CD4-positive, alpha-beta T cell (primary cell): ENCODE measurements at places on chromosomes 2 and 18.

GRCh38 chr18:3578621-3579020 is 128.6 kb downstream of the TGIF1 start:
- no peak for DNase-seq
- H3K4me1 ChIP-seq, result no peaks in the 10 kb centered on the region
- no peaks in the 10 kb centered on the region for H3K36me3 ChIP-seq
- no peak overlapping the region for H3K4me3 ChIP-seq

DNA sequence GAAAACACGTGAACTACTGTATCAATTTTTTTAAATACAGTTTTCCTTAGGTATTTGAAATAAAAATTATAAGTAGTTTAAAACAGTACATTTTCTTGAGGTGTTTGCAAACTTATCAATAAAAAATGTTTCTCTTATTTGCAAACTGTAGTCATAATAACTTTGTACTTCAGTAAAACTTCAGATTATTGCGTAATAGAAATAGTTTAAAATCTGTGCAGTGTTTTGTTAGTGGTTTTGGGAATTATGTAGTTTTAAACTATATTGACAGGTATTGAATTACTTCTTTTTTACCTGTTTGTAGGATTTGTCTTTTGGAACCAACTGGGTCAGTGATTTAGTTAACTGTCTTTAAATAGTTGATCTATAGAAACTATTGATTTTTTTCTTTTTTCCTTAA is 7.3 kb downstream of the NAPG start:
- H3K4me1 ChIP-seq, result peaks cover 15% of the 10 kb centered on the region
- H3K36me3 ChIP-seq, result peaks cover 21% of the 10 kb centered on the region
- no peaks in the 10 kb centered on the region for H3K27me3 ChIP-seq
- no peak for DNase-seq

- no peaks in the 10 kb centered on the region for H3K27me3 ChIP-seq
- no peaks in the 10 kb centered on the region for H3K4me1 ChIP-seq
- no peak overlapping the region for H3K27ac ChIP-seq
- DNase-seq, result no peak
- H3K4me3 ChIP-seq, result no peak overlapping the region
Measured at GRCh38 chr2:180202467-180202951, 195.4 kb upstream of the CWC22 start.

GRCh38 chr18:50117863-50118262 is 77.1 kb downstream of the MYO5B start:
- DNase-seq, result no peak
- H3K4me3 ChIP-seq, result no peak overlapping the region
- no peak overlapping the region for H3K27ac ChIP-seq

DNA sequence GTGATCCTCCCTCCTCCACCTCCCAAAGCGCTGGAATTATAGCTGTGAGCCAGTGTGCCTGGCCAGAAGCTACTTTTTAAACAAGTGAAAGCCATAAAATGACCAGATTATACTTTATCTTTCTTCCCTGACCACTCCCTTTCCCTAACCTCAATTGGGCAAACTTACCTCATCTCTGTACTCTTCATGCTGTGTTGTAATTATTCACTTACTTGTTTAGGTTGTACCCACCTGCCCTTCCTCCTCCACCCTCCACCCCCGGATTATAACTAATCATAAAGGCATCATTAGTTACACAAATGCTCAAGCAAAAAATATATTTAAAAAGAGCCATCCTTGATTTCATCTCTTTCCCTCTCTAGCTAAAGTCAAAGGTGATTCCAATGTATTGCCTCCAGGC is 279.9 kb downstream of the SETBP1 start:
- H3K36me3 ChIP-seq, result no peaks in the 10 kb centered on the region
- H3K27ac ChIP-seq, result no peak overlapping the region
- no peak for DNase-seq
- H3K27me3 ChIP-seq, result no peaks in the 10 kb centered on the region
- H3K4me1 ChIP-seq, result no peaks in the 10 kb centered on the region
- no peak overlapping the region for H3K4me3 ChIP-seq

DNA sequence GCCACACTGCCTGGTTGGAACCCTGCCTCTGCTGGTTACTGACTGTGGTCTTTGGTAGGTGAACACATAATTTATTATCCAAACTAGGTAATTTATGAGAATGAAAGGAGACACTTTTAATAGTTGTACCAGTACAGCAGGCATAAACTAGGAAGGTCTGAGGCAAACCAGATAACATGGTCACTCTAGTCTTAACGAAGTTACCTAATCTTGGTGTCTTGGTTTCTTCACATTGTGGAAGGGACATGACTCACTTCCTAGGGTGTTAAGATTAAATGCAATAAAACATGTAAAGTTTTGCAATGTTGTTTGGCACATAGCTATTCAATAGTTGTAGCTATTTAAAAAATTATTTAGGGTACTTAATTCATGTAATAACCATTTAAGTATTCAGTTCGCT is 23.3 kb downstream of the SPTBN1 start:
- no peaks in the 10 kb centered on the region for H3K4me1 ChIP-seq
- no peak for DNase-seq
- H3K36me3 ChIP-seq, result no peaks in the 10 kb centered on the region
- no peak overlapping the region for H3K4me3 ChIP-seq
- H3K27ac ChIP-seq, result no peak overlapping the region

DNA sequence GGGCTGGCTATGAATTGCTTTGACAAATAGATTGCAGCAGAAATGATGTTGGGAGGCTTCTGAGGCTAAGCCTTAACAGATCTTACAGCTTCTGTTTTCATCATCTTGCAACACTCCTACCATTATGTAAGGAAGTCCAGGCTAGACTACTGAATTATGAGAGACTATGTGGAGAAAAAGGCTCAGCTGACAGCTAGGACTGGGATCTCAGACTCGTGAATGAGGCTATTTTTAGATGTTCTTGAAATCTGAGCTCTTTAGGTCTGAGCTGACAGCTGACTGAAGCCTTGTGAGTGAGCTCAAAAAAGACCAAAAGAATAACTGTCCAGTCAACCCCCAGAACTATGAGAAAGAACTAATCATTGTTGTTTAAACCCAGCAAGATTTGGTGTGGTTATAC is 70.3 kb downstream of the VWC2L start:
- no peaks in the 10 kb centered on the region for H3K27me3 ChIP-seq
- no peak overlapping the region for H3K4me3 ChIP-seq
- no peak for DNase-seq
- no peaks in the 10 kb centered on the region for H3K4me1 ChIP-seq

DNA sequence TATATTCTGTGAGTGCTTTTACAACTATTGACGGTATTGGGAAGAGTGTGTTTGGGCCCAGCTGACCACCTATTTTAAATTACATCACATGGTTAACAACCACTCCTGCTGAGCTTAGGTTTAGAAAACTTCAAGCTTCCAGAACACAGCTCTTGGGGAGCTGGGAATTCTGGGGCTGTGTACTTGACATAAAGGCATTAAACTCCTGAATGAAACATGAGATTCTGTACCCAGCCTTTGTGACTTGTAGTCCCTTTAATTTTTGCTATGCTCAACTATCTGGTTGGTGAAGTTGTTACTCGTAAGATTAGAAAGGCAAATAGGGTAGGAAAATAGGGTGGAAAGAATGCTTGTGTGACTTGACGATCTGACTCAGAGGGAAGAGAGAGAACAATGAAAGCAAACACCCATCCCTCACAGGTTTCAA is 66.9 kb downstream of the LTBP1 start:
- H3K4me3 ChIP-seq, result no peak overlapping the region
- no peak for DNase-seq
- H3K27ac ChIP-seq, result no peak overlapping the region
- no peaks in the 10 kb centered on the region for H3K27me3 ChIP-seq
- H3K4me1 ChIP-seq, result no peaks in the 10 kb centered on the region
- no peaks in the 10 kb centered on the region for H3K36me3 ChIP-seq

GRCh38 chr2:167013227-167013626 is 124.9 kb downstream of the XIRP2 start:
- no peaks in the 10 kb centered on the region for H3K27me3 ChIP-seq
- H3K4me1 ChIP-seq, result no peaks in the 10 kb centered on the region
- no peak for DNase-seq
- no peaks in the 10 kb centered on the region for H3K36me3 ChIP-seq
- H3K4me3 ChIP-seq, result no peak overlapping the region
- H3K27ac ChIP-seq, result no peak overlapping the region

DNA sequence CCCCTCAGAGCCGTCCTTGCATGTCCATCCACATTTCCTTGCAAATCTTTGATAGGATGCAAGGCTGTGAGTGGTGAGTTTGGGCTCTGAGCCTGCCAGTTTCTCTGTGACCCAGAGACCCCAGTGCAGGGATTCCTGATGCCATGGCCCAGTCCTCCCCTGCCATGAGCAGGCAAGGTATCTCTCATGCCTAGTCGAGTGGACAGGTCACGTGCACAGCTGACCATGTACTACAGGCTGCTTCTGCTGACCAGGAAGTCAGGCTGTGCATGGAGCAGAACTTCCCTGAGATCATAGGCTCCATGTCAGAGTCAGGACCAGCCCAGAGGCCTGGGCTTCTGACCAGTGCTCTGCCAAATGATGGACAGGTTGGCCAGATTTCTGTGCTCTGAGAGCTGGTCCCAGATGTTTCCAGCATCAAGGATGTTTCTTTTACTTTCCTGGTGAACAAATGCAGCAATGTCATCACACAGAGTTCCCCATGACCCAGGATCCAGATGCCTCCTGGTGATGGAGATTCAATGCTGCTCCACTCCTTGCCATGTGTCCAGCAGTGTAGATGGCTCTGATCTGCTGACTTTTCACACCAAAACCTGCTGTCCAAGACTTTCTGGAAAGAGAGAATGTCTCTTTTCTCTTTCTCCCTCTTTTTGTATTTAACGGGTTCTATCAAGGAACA is 321.6 kb upstream of the HS6ST1 start:
- DNase-seq, result no peak
- H3K36me3 ChIP-seq, result no peaks in the 10 kb centered on the region
- H3K27ac ChIP-seq, result no peak overlapping the region
- H3K4me1 ChIP-seq, result no peaks in the 10 kb centered on the region

DNA sequence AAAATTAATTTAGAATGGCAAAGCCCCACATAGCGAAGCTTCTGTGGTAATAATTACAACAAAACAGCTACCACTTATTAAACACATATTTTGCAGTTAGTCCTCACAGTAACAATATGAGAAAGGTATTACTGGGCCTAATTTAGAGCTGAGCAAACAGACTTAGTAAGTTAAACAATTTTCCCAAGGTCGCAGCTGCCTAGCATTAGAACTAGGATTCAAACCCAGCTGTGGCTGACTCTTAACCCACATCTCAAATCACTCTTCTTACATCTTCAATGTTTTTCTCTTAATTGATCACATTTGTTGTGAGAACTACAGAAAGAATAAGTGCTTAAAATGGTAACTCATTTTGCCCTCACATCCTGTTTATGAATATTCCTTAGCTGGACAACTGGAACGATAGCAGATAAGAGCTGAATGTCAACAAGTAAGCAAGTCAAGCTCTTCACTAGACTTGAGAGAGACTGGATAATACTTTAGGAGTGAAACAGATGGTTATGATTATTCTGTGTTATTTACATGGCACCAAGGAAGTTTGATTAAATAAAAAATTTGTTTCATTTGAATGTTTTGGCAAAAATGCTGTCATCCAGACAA is 59.4 kb upstream of the TMEM17 start:
- DNase-seq, result no peak
- no peak overlapping the region for H3K27ac ChIP-seq
- H3K4me3 ChIP-seq, result no peak overlapping the region
- H3K36me3 ChIP-seq, result no peaks in the 10 kb centered on the region
- H3K27me3 ChIP-seq, result peaks cover 2% of the 10 kb centered on the region

DNA sequence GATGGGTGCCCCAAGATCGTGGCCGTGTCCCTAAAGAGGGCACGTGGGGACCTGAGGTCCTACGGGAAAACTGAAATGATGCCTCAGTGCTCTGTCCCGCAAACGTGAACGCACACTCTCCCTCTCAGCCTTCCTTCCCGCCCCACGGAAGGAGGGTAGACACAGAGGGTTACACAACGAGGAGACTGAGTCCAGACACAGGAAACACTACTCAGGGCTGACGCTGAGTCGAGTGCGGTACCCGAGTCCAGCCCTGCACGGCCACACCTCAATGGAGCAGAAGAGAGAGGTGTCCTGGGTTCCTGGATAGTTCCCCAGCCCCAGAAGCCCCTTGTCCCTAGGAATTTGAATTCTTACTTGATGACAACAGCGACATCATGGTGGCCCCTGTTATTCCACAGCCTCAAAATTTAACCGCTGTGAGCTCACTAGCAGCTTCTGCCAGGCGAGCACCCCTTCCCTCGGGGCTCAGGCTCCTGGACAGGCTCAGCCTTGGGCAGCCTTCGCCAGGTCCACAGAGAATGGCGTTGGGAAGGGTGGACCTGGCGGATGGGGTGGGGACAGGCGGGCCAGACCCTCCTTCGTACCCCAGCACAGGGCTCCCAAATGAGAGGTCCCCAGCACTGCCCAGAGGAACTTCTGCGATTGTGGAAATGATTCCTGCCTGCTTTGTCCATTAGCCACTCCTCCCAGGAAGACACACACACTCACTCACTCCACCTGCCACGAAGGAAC is 980 bp upstream of the RNPEPL1 start:
- H3K27me3 ChIP-seq, result no peaks in the 10 kb centered on the region
- peak overlapping the region; percentile 87 for H3K4me3 ChIP-seq
- peak overlapping the region; percentile 80 for H3K27ac ChIP-seq
- H3K4me1 ChIP-seq, result peaks cover 88% of the 10 kb centered on the region

GRCh38 chr2:38497670-38498037 is 105.1 kb downstream of the HNRNPLL start:
- no peaks in the 10 kb centered on the region for H3K4me1 ChIP-seq
- no peak overlapping the region for H3K4me3 ChIP-seq
- H3K36me3 ChIP-seq, result no peaks in the 10 kb centered on the region
- H3K27ac ChIP-seq, result no peak overlapping the region

- H3K36me3 ChIP-seq, result peaks cover 65% of the 10 kb centered on the region
- H3K27ac ChIP-seq, result no peak overlapping the region
- no peaks in the 10 kb centered on the region for H3K4me1 ChIP-seq
- H3K27me3 ChIP-seq, result no peaks in the 10 kb centered on the region
- no peak for DNase-seq
- no peak overlapping the region for H3K4me3 ChIP-seq
Measured at GRCh38 chr2:201383136-201383535, 26.0 kb upstream of the FLACC1 start.

GRCh38 chr2:207252979-207253645 is 87.4 kb upstream of the KLF7 start:
- H3K27ac ChIP-seq, result no peak overlapping the region
- H3K4me1 ChIP-seq, result no peaks in the 10 kb centered on the region
- no peak for DNase-seq

- no peaks in the 10 kb centered on the region for H3K27me3 ChIP-seq
- H3K27ac ChIP-seq, result no peak overlapping the region
- no peak overlapping the region for H3K4me3 ChIP-seq
Measured at GRCh38 chr2:145687442-145688134, 1167.7 kb upstream of the ZEB2 start.
